T-helper 17 cell (primary cell): ENCODE measurements at places on chromosomes 7 and 10. TPM values are rescaled to one million over a fixed set of nuclear protein-coding genes. Genes with fewer than 3 reads are reported as not detected.

- H3K27ac ChIP-seq: peak overlapping the region; percentile 92
- peaks cover 5% of the 10 kb centered on the region for H3K36me3 ChIP-seq
- H3K27me3 ChIP-seq: peaks cover 7% of the 10 kb centered on the region
- DNase-seq: no peak
These were observed 14.0 kb upstream of the SCART1 start for GRCh38 chr10:133439517-133440461.

- DNase-seq: no peak
- H3K27me3 ChIP-seq: no peaks in the 10 kb centered on the region
- peak overlapping the region; percentile 84 for H3K27ac ChIP-seq
- H3K4me1 ChIP-seq: peaks cover 28% of the 10 kb centered on the region
These were observed 48.6 kb downstream of the CAMK1D start for GRCh38 chr10:12397941-12398340.

DNA sequence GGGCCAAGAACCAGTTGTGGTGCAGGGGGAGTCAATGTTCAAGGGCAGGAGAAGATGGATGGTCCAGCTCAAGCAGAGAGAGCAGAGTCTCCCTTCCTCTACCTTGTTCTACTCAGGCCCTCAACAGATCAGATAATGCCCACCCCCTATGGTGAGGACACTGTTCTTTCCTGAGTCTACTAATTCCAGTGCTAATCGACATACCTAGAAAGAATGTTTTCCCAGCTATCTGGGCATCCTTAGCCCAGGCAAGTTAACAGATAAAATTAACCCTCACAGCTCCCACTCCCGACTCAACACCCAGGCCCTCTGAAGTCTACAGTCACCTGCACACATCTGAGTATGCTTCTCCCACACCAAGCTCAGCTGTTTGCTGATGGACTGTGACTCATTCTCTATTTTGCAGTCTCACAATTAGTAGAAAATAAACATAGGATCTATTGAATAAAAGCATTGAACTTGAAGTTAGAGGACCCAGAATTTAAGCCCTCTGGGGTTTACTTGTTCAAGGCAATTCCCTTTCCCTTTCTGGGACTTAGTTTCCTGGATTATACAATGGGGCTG is 17.1 kb downstream of the COL13A1 start:
- no peak overlapping the region for H3K4me3 ChIP-seq
- H3K4me1 ChIP-seq: peaks cover 12% of the 10 kb centered on the region
- H3K27ac ChIP-seq: no peak overlapping the region
- H3K36me3 ChIP-seq: peaks cover 9% of the 10 kb centered on the region
- H3K27me3 ChIP-seq: peaks cover 20% of the 10 kb centered on the region
- DNase-seq: no peak

DNA sequence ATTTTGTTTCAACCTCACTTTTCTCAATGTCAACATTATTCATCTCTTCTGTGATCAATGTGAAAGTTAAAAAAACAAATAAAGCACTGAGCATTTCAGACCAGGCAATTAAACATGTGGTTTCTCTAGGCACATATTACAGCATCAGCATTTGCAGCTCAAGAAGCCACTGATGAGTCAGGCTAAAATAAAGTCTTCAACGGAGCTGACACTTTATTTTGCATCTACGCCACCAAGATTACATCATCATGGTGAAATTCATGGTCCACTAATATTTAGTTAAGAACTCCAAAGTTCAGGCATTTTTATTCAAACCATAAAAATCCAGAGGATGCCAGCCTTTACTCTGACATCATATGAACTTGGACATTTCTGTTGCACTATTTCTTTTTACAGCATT is 33.0 kb downstream of the MAGI2 start:
- no peak overlapping the region for H3K27ac ChIP-seq
- no peak for DNase-seq
- no peaks in the 10 kb centered on the region for H3K4me1 ChIP-seq
- no peaks in the 10 kb centered on the region for H3K36me3 ChIP-seq

GRCh38 chr7:22551768-22552513 is 52.0 kb upstream of the STEAP1B start:
- peaks cover 64% of the 10 kb centered on the region for H3K27me3 ChIP-seq
- H3K4me1 ChIP-seq: peaks cover 6% of the 10 kb centered on the region

- peaks cover 2% of the 10 kb centered on the region for H3K36me3 ChIP-seq
- H3K27me3 ChIP-seq: peaks cover 59% of the 10 kb centered on the region
- H3K27ac ChIP-seq: no peak within 1 kb of the TSS
- H3K4me3 ChIP-seq: peak within 1 kb of the TSS; percentile 79
These were observed at the start of gene AMPH for GRCh38 chr7:38630720-38631673. TSS of gene AMPH (minus strand) at chr7:38631373. CDS start at chr7:38631351, 22 bp downstream.

PDGFA gene
- total RNA-seq: 2.0 TPM

GIMAP7 gene
- 62.7 TPM for total RNA-seq

LBX1 gene
- not detected for total RNA-seq
